Spleen (tissue), 13 donors: ENCODE measurements at places on chromosomes 1 and 21.

DNA sequence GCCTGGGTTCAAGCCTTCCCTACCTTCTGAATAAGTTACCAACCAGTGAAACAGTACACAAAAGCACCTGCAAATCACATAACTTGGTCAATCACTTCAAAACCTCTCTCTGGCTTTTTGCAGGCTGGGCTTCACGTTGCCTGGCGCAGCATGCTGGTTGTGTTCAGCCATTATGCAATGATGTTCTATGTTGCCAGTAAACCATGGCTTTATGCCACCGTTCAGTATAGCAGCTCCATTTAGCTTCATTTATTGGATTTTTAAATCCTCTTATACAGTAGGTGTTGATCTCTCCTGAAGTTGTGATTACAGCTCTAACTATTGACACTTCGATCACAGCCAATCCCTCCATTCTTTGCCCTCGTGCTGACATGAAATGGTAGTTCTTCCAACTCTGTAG is 233.6 kb upstream of the PTBP2 start:
- DNase-seq: no peak

- DNase-seq: peak; percentile 71
Measured at GRCh38 chr1:228899421-228899956, 164.2 kb downstream of the RHOU start.

DNA sequence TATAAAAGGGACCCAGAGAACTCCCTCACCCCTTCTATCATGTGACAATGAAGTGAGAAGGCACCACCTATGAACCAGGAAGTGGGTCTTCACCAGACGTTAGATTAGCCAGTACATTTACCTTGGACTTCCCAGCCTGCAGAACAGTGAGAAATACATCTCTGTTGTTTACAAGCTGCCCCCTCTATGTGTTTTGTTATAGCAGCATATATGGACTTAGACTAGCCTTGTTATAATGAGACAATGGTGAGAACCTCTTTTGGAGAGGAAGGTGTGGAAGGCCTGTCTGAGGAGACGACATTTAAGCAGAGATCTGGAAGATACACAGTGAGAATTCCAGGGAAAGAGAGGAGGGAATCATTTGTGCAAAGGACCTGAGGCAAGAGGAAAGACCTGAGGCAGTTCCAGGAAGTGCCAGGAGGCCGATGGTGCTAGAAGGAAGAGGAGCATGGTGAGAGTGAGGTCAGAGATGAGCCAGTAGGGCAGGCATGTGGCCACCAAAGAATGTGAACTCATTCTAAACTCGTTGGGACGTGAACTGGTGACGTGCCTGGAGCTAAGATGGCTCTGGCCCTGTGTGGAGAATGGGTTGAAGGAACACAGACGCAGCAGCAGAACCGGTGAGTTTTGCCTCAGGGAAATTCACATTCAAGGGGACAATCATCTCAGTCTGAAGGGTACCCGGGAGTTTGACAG is 98.9 kb upstream of the IRF2BP2 start:
- no peak for DNase-seq

DNA sequence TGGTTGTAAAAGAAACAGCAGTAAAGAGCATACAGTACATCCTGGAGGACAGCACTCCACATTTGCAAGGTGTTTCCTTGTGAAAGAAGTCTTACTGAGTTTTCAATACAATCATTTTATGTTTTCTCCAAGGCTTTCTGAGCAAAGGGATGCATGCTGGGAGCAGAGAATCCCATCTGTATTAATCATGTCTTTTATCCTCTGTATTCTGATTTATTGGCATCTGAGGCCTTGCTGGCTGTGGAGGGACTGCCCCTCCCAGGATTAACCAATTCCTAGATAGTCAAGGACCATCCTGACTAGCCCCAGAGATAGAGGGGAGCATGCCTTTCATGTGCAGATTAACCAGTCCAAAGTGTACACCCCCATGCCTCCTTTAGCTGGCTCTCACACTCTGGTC is 476.3 kb downstream of the SIPA1L2 start:
- no peak for DNase-seq

- peak; percentile 20 for DNase-seq
Measured at GRCh38 chr1:36162680-36163239, 6.8 kb downstream of the MAP7D1 start.

DNA sequence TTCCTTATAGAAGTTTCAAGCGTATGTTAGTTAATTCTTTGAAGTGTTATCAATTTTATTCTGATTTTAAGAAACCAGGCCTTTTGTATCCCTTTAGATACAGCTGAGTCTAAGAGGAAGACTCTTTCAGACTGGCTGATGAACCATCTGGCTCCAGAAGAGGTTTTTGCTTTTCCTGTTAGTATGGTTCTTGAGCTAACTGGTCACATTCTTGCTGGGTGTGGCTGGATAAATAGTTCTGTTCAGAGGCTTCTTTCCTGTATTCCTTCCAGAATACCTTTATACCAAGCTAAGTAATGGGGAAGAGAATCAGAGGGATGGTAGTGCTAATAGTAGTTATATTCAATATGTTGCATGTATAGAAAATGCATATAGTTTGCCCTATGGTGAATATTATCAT is 12.4 kb downstream of the HS2ST1 start:
- no peak for DNase-seq

DNA sequence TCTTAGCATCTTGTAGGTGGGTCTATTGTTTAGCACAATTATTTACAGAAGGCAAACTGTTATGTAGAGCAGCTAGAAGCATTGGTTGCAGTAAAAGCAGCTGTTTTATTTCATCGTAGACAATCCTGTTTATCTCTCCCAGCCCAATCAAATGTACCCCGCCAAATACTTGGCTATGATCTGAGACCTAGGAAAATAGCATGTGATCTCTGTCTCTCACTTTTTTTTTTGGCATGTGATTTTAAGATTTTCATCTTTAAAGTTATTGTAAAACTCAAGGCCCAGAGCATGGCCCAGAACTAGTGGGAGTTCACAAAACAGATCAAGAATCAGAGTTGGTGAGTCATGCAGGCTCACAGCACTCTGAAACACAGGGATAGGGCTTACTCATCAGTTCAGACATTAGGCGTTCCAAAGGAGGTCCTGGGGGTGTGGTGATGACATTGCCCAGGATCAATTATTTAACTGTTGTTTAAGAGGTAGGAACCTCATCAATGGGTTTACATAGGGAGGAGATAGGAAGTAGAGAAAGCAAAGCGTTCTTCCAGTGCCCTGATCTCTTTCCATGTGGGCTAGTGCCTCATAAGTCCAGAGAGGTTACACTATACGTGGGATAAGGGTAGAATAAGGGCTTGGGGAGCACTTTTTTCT is 40.2 kb downstream of the TBX19 start:
- DNase-seq: no peak

DNA sequence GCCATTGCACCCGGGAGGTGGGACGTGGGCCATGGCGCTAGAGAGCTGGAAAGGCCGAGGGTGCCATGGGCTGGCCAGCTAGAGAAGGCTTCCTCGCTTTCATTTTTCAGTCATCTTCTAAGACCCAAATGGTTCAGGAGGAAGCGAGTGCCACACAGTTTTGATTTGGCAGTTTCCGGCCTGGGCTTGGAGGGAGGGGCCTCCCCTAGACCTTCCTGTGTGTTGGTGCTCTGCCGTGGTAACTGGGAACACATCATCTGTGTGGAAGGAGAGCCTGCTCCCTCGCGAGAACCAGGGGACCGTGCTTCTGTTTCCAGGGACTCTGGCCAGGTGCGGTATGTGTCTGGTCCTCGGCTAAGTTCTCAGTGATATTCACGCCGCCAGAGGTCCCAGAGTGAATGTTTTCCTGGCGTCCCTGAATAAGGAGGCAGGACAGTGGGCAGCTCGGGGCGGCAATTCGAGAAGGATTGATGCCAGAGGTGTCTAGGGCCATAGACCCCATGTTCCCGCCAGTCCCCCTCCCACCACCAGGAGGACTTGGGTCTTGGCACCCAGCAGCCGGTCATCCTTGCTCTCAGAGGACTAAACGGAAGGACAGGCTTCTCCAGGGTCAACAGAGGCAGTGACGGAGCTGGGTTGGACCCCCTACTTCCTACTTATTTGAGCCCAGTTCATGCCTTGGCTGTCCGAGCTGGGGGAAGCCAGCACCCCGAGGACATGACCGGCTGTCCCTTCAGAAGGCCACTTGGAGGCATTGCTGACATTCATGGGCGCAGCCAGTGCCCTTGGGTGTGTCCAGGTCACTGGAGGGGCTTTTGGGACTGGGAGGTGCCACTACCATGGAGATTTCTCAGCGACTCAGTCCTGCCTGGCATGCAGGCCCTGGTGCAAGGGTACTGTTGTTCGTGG is 2.7 kb upstream of the NPHP4 start:
- peak; percentile 90 for DNase-seq

- no peak for DNase-seq
Measured at GRCh38 chr1:178057141-178057765, 36.7 kb upstream of the RASAL2 start.

- peak; percentile 70 for DNase-seq
Measured at GRCh38 chr21:42590431-42591131, 62.8 kb upstream of the PDE9A start.

- no peak for DNase-seq
Measured at GRCh38 chr1:202579806-202580205, 130.4 kb downstream of the SYT2 start.

- DNase-seq: no peak
Measured at GRCh38 chr1:57748719-57749118, 324.9 kb upstream of the DAB1 start.

DNA sequence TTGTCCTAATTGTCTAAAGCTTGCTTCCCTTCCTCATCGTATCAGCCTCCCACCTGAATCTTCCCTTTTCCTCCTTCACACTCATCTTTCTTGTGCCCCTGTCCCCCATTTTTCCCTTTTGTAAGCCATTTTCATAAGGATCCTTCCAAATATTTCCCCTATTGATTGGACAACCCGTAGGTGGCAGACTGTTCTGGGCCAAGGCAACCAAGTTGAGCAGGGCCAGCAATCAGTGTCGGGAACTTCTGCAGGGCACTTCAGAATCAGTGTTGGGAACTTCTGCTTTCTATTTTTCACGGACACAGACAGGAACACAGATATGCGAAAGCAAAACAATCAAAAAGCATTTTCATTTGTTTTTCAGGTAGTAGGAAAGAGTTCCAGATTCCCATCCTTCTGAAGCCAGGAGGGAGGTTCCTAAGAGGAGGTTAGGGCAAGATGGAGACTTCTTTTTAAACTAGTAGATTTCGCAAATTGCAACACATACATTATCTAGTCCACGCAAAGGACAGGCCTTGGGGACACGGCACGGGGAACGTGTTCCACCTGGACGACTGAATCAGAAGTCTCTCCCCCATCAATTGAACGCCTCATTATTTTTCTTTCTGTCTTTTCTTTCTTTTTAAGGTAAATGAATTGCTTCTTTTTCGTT is 691 bp upstream of the MPZL1 start:
- DNase-seq: no peak
